ENCODE measurements at places on chromosomes 2 and 18. TPM values are rescaled to one million over a fixed set of nuclear protein-coding genes. Genes with fewer than 3 reads are reported as not detected.

Gene ZRANB3
- 19.1 TPM for total RNA-seq

Gene KIAA2012
- total RNA-seq, result 1.9 TPM

Gene RFTN2
- total RNA-seq, result 26.0 TPM

Gene ADAM17
- total RNA-seq, result 44.1 TPM

Gene ACP1
- 102 TPM for total RNA-seq

Gene SRD5A2
- not detected for total RNA-seq

Gene AKAIN1
- 3.8 TPM for total RNA-seq

Gene CCDC141
- total RNA-seq, result 3.4 TPM

Gene IL1R2
- total RNA-seq, result not detected

Gene MDH1B
- 4.7 TPM for total RNA-seq

Gene HSBP1L1
- total RNA-seq, result 2.2 TPM

Gene RGPD3
- 1.3 TPM for total RNA-seq

Gene REG1B
- not detected for total RNA-seq

Gene CCDC150
- 9.4 TPM for total RNA-seq

Gene SLC5A7
- total RNA-seq, result 1.3 TPM

Gene KIF1A
- 300 TPM for total RNA-seq

Gene MAB21L4
- not detected for total RNA-seq

Gene RND3
- total RNA-seq, result 152 TPM

Gene MARCO
- total RNA-seq, result not detected

Gene ABCG8
- 0.31 TPM for total RNA-seq

Gene TFPI
- 22.2 TPM for total RNA-seq

Data from parietal lobe (tissue), 2 donors.